Hematopoietic multipotent progenitor cell treated with erythropoietin and hydrocortisone succinate and interleukin-3 and kit ligand, for 6 days (in vitro differentiated cells): ENCODE measurements at places on chromosomes 4 and X.

GRCh38 chrX:97234471-97235081 lies 350.9 kb downstream of the RPA4 start:
- DNase-seq: peak; percentile 39

DNA sequence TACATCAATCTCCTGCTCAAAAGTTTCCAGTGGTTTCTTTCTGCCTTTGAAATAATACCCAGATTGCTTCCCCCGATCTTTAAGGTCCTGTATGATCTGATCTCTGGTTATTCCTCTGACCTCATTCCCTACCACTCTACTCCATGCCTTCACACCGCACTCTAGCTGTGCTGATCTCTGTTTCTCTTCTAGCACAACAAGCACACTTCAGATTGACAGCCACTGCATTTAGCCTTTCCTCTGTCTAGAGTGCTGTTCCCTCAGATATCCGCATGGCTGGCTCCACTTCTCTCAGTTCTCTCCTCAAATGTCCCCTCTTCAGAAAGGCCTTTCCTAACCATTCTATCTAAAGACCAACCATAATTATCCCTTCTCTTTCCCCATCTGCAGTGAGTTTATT lies 370.4 kb upstream of the FGF13 start:
- DNase-seq: no peak

DNA sequence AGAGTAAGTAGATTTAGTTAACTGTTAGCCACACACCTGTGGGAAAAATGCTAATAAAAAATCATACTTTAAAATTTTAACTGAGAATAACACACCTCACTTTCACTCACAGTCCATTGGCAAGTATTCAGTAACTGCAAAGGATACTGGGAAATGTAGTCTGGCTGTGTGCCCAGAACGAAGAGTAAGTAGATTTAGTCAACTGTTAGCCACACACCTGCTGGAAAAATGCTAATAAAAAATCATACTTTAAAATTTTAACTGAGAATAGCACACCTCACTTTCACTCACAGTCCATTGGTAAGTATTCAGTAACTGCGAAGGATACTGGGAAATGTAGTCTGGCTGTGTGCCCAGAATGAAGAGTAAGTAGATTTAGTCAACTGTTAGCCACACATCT lies 178.4 kb upstream of the NWD2 start:
- DNase-seq: no peak

DNA sequence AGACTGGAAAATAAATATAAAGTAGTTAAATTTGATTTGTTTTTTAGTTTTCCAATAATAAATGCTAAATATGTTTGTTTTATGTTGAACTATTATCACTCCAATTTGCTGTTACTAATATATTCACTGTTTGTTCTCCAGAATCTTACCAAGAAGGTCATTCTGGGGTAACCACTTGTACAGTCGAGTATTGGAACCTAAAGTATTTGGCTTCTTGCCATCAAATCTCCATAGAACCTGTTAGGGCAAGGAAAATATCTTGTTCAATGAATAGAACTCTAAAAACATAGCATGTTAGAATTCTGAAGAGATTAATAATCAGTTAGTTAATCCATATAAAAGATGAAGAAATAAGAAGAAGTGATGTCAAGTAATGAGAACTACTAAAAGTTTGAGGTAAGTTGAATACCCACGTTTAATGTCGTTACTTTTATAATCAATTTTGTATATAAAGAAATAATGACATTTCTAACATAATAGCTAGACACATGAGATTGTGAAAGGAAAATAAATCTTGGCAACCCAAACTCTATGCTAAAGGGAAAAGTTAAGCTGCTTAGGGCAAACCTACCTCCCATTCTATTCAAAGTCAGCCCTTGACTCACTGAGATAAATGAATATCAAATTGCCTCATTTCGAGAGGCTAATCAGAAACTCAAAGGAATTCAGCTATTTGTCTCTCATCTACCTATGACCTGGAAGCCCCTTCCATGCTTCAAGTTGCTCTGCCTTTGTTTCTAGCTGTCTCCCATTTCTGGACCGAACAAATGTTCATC lies 15.3 kb downstream of the UGT2B15 start:
- DNase-seq: no peak
